Tongue (tissue), 3 donors: ENCODE measurements at places on chromosomes 2 and 18. TPM values are rescaled to one million over a fixed set of nuclear protein-coding genes. Genes with fewer than 3 reads are reported as not detected.

FEV gene
- total RNA-seq: not detected

FBLN7 gene
- 9.5 TPM for total RNA-seq

CIB4 gene
- total RNA-seq: not detected

C2orf78 gene
- total RNA-seq: not detected

INHA gene
- total RNA-seq: 1.5 TPM

CTLA4 gene
- 1.2 TPM for total RNA-seq

HES6 gene
- 22.1 TPM for total RNA-seq

PTH2R gene
- total RNA-seq: 0.31 TPM

INPP5D gene
- total RNA-seq: 9.1 TPM

XRCC5 gene
- 210 TPM for total RNA-seq

LAMA3 gene
- total RNA-seq: 37.0 TPM

CNDP1 gene
- not detected for total RNA-seq

COMMD1 gene
- 47.3 TPM for total RNA-seq

POLR1A gene
- 19.8 TPM for total RNA-seq

RGPD8 gene
- 22.9 TPM for total RNA-seq

AQP4 gene
- 37.6 TPM for total RNA-seq

NETO1 gene
- not detected for total RNA-seq

KCNIP3 gene
- total RNA-seq: 8.8 TPM

SOWAHC gene
- 23.0 TPM for total RNA-seq

SLC30A3 gene
- total RNA-seq: not detected

ANKRD53 gene
- 0.31 TPM for total RNA-seq

VIT gene
- total RNA-seq: 23.1 TPM
